KBM-7 (cell line): ENCODE measurements at places on chromosomes 2 and 18.

- peak; percentile 33 for DNase-seq
Measured at GRCh38 chr2:61420991-61421544, 49.8 kb downstream of the USP34 start.

GRCh38 chr2:45452866-45453265 lies 158.2 kb downstream of the SRBD1 start:
- no peak for DNase-seq

DNA sequence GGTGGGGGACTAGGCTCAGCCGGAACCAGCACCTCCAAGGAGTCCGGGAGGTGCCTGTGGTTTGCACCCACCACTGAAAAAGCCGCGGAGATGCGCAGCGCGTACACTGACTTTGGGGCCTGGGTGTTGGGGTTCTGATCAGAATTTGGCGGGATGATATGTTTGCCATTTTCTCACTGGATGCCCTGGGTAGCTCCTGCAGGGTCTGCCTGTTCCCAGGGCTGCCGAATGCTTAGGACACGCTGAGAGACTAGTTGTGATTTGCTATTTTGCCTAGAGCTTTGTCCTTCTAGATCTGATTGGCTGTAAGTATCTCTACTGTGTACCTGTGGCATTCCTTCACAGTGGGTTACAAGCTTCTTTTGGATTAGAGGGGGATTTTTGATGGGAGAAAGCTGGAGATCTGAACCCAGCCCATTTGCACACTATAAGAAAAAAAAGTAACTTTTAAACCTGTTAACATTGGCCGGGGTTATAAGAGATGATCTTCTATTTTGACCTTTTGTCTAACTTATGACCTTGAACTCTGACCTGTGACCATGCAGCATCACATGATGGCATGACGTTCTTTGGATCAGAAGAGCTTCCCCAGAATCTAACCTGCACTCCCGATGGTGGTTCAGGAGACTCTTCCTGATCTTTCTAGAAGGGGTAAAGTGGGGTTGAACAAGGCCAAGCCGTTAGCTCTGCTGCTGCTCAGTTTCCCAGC lies 1.6 kb downstream of the KCNE4 start:
- DNase-seq: no peak

DNA sequence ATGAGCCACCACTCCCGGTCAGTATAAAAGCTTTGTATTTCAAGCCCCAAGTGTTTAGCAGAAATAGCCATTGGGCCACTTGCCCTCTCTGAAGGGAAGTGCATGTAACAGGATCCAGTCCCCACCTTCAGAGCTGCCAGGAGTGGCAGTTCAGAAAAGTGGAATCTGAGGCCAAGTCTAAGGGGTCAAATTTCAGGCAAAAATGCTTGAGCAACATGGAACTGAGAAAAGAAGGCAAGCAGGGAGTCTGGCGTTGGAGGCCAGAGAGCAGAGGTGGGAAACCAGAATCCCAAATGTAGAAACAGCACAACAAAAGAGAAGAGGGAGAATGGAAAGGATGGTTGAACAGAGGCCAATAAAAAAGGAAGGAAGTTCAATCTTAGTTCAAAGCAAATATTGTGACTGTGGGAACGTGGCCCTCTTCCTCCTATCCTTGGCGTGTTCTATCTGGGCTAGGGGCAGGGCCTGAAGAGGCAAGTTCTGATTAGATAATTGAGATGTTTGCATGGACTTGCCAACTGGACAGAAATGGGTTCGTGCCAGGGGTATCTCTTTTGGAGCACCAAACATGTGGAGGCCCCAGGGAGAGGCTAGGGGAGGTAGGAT lies 102.2 kb downstream of the AP1S3 start:
- DNase-seq: no peak

DNA sequence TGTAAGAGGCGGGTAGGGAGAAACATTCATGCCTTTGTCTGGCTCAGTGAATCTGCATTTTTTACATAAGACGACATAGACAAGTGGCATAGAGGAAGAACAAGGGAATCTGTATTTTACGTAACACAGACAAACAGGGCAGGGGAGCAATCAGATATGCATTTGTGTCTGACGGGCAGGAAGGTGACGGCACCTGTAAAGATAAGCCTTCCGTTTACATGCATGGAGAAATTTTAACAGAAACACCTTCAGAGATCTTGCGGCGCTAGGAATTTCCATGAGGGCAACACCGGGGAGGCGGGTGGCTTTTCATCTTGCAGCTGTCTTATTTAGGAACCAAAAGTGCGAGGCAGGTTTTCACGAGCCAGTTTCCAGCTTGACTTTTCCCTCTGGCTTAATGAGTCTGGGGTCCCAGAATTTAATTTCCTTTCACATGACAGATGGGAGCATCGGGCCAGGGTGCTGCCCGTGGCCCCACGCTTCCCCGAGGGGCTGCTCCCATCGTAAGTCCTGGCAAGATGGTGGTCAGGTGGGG lies 42.6 kb downstream of the RTP5 start:
- DNase-seq: no peak

DNA sequence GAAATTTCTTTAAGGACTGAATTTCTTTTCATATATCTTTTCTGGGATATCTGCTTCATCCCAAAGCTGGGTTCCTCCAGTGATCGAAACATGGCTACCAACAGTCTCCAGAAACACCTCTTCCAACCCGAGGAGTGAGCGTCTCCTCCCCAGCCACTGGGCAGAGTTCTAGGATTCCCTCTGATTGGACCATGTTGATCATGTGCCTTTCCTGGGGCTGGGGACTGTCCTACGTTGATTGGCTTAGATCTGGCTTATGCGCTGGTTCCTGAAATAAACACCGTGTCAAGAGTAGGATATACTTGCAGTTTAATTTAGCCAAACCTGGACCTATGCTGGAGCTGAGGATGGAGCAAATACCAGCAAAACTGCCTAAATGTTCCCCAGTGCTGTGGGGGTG lies 55.5 kb upstream of the SLC16A14 start:
- no peak for DNase-seq

GRCh38 chr2:141554810-141555209 lies 576.0 kb downstream of the LRP1B start:
- peak; percentile 70 for DNase-seq

DNA sequence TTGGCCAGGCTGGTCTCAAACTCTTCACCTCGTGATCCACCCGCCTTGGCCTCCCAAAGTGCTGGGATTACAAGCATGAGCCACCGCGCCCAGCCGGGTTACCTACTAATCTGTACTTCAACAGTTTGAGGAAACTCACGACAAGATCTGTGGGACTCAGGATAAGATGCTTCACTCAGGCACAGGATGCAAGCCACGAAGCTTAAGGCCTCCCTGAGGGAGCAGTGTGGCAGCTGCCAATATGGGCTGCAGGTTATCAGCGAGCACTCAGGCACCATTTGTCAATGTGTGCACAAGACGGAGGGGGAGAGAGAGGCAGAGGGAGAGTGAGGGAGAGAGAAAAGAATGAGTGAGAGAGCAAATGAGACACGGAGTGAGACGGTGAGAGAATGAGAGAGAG lies 173.6 kb upstream of the RAB6C start:
- no peak for DNase-seq

DNA sequence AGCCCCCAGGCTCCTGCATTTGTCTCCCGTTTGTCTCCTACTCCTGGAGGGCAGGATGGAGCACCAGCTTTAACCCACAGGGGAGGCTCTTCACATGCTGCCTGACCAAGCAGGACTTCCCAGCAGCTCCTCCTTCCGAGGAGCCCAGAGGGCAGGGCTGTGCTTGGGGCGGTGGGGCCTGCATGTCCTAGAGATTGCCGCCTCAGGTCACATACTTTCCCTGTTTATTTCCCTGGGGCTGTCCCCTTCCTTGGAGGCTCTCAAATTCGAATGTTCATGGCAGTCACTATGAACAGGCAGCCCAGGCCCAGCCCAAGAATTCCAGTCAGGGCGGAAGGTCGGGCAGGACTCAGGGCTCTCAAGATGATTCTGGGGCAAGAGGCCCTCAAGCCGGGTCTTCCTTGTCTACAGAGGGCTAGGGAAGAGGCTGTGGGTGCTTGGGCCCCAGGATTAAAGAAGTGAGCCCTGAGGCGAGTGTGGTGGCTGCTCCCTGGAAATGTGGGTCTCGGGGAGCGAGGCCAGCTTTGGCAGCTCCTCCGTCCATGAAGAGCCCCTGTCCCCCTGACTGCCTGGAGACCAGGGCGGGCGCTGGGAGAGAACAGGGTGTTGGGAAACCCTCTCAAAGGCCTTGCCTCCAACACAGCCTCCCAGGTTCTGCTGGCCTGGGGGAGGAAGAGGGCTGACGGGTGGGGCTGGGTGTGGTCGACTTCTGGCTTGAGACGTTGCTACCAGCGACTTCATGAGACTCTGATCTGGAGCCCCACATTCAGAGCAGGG lies 48.9 kb upstream of the HPCAL1 start:
- DNase-seq: no peak

DNA sequence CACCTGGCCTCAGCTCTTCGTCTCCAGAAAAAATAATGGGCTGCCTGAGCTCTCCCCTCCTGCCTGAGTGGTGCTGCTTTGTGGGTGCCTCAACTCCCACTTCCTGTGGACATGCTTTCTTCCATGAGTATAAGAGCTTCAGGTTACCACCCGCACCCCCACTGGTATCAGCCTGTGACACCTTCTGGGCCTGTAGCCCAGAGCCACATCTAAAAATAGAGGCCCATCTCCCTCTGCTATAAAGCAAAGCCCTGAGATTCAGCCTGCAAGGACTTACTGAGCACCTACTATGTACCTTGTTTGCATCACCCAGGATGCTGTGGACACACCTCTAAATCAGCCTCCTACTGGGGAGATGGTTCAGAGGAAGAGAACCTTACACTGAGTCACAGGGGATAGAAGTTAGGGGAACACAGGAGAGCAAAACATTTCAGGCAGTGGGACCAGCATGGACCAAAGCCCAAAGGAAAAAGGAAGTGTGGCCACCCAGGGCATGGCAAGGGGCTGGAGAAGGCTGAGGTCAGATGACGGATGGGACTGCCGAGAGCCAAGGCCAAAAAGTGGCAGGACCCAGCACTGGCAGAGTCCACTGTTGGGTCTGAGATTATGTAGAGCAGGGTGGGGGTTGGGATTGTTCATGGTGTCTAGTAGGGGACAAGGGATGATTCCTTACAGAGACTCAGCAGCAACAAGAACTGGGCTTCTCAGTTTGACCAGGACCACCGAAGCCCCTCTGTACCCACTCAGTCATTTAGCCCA lies 123.7 kb upstream of the PPP1CB start:
- DNase-seq: no peak

GRCh38 chr2:65746931-65747675 lies 314.7 kb upstream of the SPRED2 start:
- DNase-seq: no peak

- no peak for DNase-seq
Measured at GRCh38 chr2:207975921-207976320, 49.4 kb downstream of the PLEKHM3 start.

DNA sequence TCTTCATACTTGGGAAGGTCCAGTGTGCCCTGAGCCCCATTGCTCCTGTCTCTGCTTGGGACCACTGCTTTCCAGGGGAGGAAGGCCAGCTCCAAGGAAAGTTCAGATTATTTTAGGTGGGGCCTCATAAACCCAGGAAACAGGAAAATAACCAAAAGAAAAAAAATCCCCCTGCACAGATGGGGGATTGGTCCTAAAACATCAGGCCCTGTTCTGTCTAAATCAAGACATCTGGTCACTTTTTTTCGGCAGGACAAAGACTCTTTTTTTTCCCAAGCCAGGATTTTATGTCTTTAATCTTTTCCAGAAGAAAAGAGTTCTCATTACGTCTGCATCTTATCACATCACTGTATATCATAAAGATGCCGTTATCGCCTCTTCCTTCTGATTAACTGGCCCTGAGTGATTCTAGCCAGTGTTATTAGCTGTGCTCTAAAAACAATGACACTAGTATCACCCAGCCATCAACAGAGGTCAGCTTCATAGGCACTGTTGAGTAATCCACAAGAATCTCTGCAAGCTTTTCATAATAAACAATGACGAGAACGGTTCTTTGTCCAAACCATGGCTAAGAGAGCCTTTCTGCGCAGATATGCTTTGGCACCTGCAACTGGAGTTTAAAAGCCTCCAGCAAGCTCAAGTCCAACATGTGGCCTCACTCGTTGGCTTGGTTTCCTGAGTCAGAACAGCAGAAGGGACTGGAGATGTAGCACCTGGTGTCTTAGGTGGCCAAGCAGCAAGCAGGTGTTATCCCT lies 138.2 kb downstream of the VAPA start:
- DNase-seq: no peak

DNA sequence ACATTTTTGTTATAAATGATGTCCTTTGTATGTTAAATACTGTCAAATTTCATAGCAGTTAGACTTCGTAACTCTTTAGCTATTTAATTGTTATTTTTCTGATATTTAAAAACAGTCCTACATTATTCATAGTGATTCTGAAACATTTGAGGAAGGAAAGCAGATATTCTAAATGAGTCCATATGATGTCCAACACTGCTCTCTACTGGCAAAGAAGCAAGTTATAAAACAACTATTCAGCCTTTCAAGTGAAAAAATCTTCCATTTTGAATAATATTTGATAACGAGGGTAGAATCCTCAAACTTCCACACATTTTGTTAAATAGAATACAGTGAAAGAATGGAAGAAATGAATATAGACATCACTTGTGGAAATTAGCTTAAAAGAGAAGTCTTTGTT lies 220.8 kb downstream of the GULP1 start:
- DNase-seq: peak; percentile 27

DNA sequence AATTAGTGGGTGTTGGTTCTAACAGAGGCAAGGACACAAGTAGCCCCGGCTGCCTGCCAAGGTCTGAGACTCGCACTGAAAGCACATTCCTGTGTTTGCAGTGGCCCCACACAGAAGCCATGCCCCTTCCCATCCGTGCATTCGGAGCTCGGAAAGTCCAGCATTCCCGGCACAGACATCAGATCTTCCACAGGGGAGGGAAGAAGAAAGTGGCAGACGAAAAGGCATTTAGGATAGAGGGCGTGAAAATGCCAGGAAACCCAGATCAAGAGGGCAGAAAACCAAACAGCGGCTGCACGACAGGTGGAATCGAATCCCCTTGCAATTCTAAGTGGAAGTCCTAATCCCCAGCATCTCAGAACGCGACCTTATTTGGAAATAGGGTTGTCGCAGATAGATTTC lies 105.5 kb upstream of the ASB18 start:
- DNase-seq: no peak

GRCh38 chr18:79615091-79615490 lies 64.5 kb upstream of the CTDP1 start:
- no peak for DNase-seq

DNA sequence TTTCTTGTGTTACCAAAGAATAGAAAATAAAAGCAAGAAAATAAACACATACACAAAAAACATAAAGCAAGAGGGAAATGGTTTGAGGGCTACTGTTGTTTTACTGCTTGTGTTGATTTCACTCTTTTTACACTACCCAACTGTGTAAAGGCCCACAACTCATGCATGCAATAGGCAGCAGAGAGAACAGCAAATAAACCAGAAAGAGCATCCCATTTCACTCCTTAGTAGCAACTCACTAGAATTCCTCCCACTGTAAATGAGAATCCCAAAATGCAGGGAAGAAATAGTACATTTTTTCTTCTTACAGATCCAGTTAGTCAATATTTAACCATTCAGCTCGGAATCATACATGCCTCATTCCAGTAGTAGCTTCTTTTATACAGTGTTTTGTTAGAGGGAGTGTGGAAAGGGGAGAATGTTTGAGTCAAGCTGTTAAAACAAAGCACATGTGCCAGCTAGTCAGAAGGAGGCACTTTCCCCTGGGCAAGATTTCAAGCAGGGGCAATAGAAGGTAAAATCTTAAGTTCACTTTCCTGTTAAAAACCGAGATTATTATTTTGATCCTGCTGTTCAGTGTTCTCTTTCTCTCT lies 147.2 kb upstream of the FAM98A start:
- no peak for DNase-seq

GRCh38 chr2:179682756-179683155 lies 178.7 kb downstream of the ZNF385B start:
- DNase-seq: no peak

GRCh38 chr2:17171446-17172049 lies 346.7 kb downstream of the RAD51AP2 start:
- DNase-seq: peak; percentile 9

- no peak for DNase-seq
Measured at GRCh38 chr2:42928161-42928691, 135.8 kb upstream of the HAAO start.
